ENCODE measurements at places on chromosomes 4 and X.
A peak's percentile ranks its signal among the peaks of the same experiment; 100 is the strongest.

DNA sequence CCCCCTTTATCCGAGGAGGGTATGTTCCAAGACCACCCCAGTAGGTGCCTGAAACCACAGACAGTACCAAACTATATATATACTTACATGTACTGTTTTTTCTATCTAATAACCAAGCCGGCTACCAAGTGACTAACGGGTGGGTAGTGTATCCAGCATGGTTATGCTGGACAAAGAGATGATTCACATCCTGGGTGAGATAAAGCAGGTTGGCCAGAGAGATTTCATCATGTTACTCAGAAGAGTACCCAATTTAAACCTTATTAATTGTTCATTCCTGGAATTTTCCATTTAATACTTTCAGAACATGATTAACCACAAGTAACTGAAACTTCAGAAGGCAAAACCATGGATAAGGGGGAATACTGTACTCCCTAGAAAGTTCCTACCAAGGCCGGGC lies 46.5 kb downstream of the RFC1 start:
- DNase-seq, result no peak

GRCh38 chr4:146975036-146975435 lies 29.4 kb upstream of the TTC29 start:
- no peak for DNase-seq

DNA sequence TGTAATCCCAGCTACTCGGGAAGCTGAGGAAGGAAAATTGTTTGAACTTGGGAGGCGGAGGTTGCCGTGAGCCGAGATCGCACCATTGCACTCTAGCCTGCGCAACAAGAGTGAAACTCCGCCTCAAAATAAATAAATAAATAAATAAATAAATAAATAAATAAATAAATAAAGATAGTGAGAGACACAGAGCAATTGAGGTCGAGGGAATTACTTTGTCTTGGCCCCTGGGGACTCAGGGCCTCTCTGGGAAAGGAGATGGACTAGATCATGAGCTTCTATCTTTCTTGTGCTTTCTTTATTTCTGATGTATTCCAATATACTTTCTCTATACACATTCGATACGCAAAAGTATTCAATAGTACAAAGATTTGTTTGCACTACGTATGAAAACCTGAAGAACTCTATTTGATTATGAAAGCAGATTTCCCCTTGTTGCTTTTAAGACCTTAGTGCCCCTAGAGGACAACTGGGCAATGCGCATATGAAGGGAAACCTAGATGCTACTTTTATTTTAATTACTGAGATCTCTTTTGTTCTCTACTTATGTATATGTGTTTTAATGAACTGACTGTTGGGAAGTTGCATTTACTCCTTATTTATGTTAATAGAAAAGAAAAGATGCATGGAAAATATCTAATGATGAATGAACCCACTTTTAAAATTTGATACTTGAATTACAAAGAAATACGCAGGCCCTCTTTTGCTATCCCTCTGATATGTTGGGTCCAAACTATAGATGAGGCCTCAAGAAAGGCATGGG lies 12.8 kb upstream of the ELOVL6 start:
- DNase-seq, result no peak

DNA sequence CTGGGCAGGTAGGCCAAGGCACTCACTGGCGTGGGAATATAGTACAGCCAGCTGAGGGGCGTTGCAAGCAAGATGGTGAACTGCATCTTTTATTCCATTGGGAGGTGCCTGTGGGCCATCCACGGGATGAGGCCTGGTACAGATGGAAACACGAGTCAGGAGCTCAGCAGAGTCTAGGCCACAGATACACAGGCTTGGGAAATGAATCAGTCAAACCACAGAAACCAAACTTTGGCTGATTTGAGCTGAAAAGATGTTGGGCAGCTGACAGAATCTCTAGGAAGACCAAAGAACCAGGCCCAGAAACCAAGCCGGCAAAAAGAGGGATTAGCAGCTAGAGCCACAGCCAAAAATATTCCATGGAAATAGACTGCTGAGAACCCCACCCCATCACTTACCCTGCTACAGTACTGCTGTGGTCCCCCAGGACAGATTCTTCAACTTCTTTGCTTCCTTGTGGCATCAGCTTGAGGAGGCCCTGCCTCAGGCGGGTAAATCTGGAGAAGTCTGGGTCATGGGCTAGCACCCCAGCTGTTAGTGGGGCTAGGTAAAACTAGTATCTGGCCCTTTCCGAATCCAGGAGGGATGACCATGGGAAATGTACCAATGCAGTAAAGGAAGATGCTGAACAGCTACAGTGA lies 75.4 kb downstream of the TMEM131L start:
- DNase-seq, result no peak

GRCh38 chr4:150533673-150534072 lies 48.3 kb upstream of the MAB21L2 start:
- no peak for DNase-seq

DNA sequence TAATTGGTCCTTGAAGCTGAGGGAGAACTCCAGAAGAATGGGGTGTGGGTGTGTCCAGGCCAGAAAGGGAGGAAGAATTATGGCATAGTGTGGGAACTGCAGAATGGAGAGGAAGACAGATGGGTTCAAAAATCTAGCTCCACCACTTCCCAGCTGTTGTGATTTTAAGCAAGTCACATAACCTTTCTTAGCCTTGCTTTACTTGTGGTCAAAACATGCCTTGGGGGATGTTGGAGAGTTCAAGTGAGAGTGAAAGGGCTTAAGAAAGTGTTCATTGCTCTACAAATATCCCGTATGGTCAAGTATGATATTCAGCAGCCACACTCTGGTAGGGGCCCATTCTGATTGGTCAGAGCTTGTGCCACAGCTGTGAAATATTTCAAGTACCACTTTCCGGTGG lies 15.0 kb upstream of the STARD8 start:
- no peak for DNase-seq

- peak; percentile 37 for DNase-seq
Observed at GRCh38 chr4:140095694-140096482, 58.1 kb downstream of the MAML3 start.

- no peak for DNase-seq
Observed at GRCh38 chrX:47645530-47645929, 4.8 kb downstream of the ELK1 start.

DNA sequence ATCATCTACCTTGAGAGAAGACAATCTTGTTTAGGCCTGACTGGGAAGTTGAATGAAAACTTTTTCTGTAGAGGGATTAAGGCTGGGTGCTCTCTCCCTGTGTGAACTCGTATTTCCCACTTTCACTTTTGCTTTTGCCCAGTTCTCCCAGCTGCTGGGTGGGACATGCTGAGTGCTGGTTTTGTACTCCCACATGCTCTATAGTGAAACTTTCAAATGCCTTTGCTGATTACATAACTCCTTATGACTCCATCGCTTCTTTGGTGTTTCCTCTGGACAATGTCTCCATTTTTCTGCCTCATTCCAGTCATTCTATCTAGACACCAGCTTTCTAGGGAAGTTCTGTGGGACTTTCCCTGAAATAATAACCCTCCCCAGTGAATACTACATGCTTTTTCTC lies 100.5 kb downstream of the CLNK start:
- no peak for DNase-seq

GRCh38 chr4:162920649-162921048 lies 246.0 kb downstream of the NAF1 start:
- no peak for DNase-seq

DNA sequence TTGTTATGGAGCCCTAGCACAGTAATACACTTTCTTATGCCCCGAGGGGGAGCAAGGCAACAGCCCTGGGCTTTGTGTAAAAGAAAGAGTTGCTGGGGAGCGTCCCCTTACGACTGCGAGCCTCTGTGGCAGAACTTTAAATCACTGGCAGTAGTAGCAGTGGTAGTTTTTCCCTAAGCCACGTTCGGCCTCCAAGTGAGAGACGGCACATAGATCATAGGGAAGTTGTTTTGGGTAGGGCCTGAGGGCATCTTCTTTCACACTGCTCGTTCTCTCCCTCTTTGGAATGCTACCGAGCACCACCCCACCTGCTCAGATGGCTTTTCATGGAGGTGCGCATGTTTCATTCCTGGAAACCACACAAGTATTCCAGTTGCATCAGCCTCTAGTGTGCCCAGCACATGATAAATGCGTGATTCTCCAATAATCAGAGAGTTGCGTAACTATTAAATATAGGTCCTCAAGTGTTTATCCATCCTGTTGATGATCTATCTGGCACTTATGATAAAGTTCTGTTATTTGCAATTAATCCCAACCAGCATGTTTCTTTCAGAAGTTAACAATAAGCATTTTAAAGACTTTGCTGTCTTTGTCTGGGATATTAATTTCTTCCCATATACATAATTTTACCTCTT lies 7.0 kb upstream of the SYNPO2 start:
- no peak for DNase-seq

DNA sequence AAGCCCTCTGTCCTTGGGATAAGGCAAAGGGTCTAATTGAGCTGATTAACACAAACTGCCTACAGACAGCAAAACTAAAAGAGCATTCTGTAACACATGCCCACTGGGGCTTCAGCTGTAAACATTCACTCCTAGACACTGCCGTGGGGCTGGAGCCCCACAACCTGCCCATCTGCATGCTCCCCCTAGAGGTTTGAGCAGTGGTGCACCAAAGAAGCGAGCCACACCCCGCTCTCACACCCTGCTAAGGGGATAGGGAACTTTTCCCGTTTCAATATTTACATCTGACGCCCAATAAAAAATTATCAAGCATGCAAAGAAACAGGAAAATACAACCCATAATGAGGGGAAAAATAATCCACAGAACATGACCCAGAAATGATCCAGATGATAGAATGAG lies 46.9 kb upstream of the HSD17B10 start:
- no peak for DNase-seq

GRCh38 chrX:102491766-102492165 lies 20.2 kb upstream of the TCP11X2 start:
- no peak for DNase-seq

GRCh38 chrX:46957297-46957696 lies 45.1 kb downstream of the JADE3 start:
- no peak for DNase-seq

GRCh38 chr4:36320117-36320896 lies 38.9 kb downstream of the DTHD1 start:
- no peak for DNase-seq

DNA sequence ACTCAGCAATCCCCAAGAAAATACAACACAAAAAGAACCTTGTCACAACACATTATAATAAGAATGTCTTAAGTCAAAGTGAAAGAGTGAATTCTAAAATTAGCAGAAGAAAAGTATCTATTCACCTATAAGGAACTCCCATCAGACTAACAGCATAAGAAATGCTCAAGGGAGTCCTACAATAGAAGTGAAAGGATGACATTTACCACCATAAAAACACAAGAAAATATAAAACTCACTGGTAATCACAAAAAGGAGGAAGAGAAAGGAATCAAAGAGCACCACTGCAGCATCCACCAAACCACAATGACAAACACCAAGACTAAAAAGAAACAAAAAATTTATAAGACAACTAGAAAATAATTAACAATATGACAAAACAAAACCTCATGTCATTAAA lies 257.0 kb upstream of the AGTR2 start:
- DNase-seq, result no peak

DNA sequence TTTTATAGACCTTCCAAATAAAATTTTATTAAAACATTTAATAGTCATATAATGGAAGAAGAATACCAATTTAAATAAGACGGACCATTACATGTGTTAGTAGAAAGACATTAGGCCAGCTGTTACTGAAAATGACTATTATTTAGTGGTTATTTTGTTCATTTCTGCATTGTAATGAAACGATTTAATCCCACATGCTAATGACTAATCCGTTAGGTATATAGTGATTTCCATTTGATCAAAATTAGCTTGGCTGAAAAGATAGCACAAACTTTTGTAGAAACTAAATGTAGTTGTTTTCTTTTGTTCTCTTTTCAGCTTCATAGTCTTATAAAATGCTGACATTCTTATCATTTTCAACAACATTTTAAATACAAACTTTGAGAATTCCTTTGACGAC lies 556.1 kb upstream of the TENM3 start:
- no peak for DNase-seq

GRCh38 chr4:37690976-37691375 lies 4.8 kb upstream of the RELL1 start:
- no peak for DNase-seq

DNA sequence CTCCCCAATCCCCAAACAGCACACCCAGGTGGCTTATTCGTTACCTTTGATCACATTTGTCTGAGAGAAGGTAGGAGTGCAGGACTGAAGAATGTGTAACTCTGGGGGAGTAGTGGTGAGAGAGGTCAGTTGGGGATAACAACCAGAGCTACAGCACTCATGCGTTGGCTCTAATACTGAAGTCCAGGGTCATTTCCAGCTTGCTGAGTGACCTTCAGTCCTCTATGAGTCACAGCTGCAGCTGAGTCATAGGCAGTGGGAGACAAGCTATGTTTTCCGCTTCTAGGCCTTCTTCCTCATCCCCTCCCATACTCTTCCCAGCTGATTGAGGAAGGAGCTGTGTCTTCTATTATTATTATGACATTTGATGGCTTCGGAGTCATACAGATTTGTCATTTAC lies 31.6 kb upstream of the CT47C1 start:
- DNase-seq, result no peak

DNA sequence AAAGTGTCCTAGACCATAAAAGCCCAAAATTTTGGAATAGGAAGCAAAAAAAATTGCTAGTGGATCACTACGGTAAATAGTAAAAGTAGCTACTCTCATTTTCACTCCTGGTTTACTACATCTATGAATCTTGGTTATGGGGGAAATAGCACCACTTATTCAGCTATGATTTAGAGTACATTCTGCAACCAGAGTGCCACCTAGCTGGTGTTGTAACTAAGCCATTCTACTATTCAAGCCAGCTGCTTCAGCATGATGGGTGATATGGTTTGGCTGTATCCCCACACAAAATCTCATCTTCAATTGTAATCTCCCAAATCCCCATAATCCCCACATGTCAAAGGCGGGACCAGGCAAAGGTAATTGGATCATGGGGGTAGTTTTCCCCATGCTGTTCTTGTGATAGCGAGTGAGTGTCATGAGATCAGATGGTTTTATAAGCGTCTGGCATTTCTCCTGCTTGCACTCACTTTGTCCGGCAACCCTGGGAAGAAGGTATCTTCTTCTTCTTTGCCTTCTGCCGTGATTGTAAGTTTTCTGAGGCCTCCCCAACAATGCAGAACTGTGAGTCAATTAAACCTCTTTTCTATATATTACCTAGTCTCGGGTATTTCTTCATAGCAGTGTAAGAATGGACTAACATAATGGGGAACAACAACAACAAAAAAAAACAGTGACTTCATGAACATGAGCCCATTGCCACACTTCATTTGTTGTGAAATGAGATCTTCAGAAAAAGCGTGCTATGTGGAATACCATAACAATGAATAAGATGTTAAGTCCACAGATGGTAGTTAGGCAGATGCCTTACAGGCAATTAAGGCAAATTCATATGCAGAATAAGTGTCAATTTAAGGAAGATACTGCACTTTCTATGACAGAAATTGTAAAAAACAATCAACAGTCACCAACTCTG lies 280.1 kb downstream of the PABPC4L start:
- DNase-seq, result no peak

- DNase-seq, result peak; percentile 46
Observed at GRCh38 chr4:10461091-10461849, 4.0 kb upstream of the ZNF518B start.

GRCh38 chr4:38330321-38330720 lies 333.7 kb upstream of the KLF3 start:
- no peak for DNase-seq
